Stimulated activated CD8-positive, alpha-beta memory T cell treated with anti-CD3 and anti-CD28 coated beads, Interleukin-7, amount 100 ng/mL, for 48 hours (primary cell): ENCODE measurements at places on chromosomes 11 and 22.

GRCh38 chr11:107720303-107720774, 8.5 kb upstream of the SLN start:
- no peak for DNase-seq

GRCh38 chr11:84091212-84091986, 805.2 kb upstream of the CCDC90B start:
- no peak for DNase-seq

DNA sequence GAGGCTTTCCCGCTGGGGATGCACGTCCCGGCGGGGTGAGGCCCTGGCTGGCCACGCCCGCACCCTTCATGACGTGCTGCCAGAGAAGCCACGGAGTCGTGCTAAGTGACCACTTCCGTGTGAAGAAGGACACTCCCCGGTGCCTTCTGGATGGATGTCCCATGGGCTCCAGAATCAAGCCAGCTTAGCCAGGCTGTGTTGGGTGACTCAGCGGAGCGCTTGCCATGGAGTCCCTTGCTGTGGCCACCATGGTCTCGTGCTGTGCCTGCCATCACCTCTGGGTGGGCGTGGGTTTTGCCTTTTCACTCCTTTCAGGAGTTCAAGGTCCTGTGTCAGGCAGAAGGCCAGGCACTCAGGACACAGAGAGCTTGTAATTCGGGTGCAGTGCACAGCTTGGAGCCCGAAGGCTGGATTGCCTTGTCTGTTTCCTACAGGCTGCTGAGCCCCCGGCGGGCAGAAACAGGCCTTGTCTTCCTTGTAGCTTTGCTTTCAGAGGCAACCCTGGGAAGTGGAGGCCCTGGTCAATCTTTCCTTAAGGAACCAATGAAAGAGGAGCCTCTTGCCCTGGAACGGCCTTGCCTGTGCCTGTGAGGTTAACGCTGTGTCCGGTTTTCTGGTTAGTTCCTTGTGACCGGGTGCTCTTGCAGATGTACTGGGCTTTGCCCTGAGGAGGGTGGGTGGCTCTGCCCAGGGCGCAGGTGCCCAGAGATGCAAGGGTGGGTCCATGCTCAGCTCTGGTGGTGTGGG, 268.6 kb downstream of the TBC1D22A start:
- DNase-seq = no peak

DNA sequence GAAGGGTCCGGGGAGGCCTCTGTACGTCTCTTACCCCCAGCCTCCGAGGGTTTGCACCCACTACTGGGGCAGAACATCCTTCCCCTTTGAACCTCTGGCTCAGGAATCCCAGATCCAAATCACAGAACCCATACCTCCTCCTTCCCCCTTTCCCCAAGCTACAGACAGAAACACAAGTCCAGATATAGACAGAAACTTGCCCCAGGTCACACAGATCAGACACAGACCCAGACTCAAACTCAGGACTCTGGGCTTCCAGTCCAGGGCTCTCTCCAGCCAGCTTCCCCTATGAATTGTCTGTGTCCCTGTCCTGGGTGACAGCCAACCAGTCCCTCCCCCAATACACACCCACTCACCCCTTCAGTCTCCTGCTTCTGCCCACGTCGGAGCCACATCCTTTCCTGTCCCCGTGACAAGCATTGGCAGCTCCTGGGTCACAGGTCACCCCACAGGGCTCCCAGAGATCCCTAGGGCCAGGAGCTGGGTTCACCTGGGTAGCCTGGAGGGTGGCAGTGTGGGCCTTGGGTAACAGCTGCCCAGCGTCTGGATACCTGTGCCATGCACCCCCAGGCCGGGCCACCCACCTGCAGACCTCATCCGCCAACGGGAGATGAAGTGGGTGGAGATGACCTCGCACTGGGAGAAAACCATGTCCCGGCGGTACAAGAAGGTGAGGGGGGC, 772 bp downstream of the TBC1D10C start:
- no peak for DNase-seq

DNA sequence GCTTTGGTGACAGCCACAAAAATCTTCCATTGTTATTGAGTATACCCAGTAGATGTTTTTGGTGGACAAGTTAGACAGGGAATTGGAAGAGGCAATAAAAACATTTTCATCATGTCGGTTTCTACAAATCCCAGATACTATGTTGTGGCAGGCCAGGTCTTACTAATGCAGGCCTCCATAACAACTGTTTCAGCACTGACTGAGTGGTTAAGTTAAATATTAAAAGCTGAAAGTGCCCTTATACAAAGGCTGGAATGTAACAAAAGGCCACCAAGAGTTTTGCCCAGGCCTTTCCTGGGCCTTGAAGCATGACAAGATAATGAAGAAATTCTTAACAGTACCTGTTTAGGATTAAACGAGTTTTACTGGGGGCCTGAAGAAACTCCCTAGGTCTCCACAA, 29.3 kb downstream of the DMC1 start:
- DNase-seq = no peak

- no peak for DNase-seq
Measured at GRCh38 chr22:33853200-33854097, 66.8 kb downstream of the LARGE1 start.

GRCh38 chr11:58999291-58999680, 60.0 kb downstream of the GLYATL1 start:
- DNase-seq = no peak
